Erythroblast (primary cell): ENCODE measurements at places on chromosomes 1 and 21.

- no peak for DNase-seq
Observed at GRCh38 chr21:15740383-15740782, 10.6 kb downstream of the USP25 start.

DNA sequence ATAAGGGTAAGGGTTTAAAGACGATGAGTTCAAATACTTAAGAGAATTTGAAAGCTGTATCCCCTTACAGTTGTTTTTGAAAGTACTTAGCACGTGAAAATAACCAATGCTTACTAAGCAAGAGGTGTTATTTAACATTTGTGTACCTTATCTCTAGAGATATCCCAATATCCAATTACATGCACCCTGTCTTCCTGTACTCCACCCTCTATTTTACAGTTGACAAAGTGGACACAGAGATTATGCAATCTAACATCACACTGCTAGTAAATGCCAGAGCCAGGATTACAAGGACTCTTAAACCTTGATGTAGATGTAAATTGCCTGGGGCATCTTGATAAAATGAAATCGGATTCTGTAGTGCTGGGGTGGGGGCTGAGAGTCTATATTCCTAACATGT is 72.0 kb downstream of the GDAP2 start:
- DNase-seq = peak; percentile 15

DNA sequence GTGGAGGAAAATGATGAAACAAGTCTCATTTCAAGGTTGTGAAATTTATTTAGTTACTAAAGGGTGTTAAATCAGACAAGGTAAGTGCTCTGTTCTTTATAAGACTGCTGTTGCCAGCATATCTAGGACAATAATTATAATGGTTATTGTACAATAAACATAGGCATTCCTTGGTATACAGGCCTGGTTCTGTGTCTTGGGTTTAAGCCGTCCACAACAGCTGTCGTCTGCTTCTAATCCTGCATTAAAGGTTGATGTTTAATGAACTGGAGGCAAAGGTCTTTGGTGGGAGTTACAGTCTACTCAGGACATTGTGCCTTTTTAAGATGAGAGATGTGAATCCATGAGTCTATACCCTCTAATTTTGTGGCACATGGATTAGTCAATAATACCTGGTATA is 23.4 kb upstream of the FMO4 start:
- DNase-seq = no peak

DNA sequence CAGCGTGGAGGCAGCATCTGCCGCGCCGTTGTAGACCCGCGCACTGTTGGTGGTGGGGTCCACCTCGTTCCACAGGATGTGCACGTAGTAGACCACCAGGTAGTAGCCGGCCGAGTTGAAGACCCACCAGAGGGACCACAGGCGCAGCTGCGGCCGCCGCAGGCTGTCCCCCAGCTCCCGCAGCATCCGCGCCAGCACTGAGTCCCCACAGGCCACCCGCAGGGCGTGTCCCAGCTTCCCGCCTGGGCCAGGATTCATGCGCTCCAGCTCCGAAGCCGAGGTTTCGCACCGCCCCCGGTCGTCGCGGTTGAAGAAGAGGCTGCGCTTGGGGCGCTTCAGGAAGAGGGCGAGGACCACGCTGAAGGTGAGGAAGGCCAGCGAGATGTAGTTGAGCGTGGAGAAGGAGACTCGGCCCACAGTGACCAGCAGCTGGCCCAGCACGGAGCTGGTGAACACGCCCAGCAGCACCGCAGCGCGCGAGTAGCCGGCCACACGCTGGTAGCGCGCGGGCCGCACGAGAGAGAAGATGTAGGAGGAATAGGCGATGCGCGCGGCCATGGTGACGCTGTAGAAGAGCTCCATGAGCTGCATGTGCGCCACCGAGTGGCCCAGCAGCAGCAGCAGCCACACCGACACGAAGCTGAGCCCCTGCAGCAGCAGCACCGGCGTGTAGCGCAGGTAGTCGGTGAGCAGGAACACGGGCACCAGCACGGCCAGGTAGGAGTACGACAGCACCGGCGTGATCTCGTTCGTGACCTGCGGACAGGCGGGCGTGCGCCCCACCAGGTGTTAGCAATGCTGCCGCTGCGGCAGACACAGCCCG is 10.6 kb downstream of the SLC19A1 start:
- DNase-seq = no peak

DNA sequence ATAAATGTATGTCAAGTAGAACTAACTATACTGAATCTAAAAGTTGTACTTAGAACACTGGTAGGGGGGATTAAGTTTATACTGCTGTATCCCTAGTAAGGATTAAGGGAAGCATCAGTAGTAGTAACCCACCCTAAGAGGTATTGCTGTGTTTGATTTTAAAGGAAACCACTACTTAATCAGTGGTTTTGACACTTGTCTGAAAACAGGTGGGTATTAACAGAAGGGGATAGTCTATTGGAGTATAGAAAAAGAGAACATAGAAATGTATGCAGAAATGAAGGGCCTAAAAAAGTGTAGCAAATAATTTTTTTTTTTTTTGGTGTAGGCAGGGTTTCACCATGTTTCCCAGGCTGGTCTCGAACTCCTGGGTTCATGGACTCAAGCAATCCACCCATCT is 2.2 kb downstream of the MIGA1 start:
- DNase-seq = no peak
